T-helper 1 cell treated with Interleukin-12 subunit alpha and Interleukin-12 subunit beta and Interleukin-4 antibody, amounts not matched to agents 30 ng/mL and 1 ng/mL, for 36 hours (primary cell): ENCODE measurements at places on chromosomes 3 and 15. TPM values are rescaled to one million over a fixed set of nuclear protein-coding genes. Genes with fewer than 3 reads are reported as not detected.

The TEX55 gene
- not detected in 2 replicates for total RNA-seq

The TRAT1 gene
- 160 and 166 TPM in 2 replicates for total RNA-seq

The TRIM42 gene
- total RNA-seq = not detected in 2 replicates

The TMEM45A gene
- total RNA-seq = 0.10 and 0.22 TPM in 2 replicates

The TMCO5A gene
- total RNA-seq = not detected in 2 replicates

The TMC3 gene
- not detected in 2 replicates for total RNA-seq

The CTXN2 gene
- total RNA-seq = not detected in 2 replicates

The SLC15A2 gene
- total RNA-seq = 2.2 and 5.7 TPM in 2 replicates

The PRR20G gene
- total RNA-seq = not detected in 2 replicates

The AP2M1 gene
- total RNA-seq = 210 and 221 TPM in 2 replicates

The POLR2H gene
- total RNA-seq = 89.9 and 91.2 TPM in 2 replicates
